ENCODE measurements at places on chromosomes 5 and 9.

- DNase-seq, result no peak
Measured at GRCh38 chr5:150122158-150122510, 33.5 kb downstream of the PDGFRB start.

DNA sequence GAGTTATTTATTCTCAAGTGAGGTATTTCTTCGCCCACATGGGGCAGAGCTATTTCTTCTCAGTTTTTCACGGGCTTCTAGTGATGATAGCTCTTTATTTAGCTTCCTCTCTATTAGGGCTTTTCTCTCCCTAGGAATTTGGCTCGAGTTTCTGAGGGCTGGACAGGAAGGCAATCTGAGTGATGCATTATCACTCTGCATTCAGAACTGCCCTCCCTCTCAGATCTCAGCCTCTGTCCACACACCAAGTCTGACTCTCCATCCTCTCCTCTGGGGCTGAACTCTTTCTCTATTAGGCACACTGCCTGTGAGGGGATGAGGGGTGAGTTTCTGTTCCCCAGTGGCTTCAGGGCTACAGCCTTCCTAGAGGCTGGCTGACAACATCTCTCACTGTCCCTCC is 14.9 kb upstream of the SCAMP1 start:
- DNase-seq, result peak; percentile 22

DNA sequence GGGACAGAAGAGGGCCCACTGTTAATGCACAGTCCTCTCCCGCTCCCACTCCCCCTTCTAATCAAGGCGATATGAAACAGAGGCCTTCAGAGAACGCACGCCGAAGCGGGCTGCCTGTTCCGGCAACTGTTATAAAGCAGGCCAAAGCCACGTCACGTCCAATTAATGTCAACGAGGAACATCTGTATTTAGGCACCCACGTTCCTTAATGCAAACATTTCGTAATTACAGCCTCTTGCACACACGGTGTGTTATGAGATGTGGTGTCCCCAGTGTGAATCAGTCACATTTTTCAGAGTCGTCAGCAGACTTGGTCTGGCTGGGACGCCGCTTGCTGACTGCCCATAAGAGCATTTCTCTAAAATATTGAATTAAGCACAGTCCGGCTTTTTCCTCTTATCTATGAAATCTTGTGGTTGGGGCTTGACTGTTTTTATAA is 339.0 kb downstream of the NSG2 start:
- no peak for DNase-seq

DNA sequence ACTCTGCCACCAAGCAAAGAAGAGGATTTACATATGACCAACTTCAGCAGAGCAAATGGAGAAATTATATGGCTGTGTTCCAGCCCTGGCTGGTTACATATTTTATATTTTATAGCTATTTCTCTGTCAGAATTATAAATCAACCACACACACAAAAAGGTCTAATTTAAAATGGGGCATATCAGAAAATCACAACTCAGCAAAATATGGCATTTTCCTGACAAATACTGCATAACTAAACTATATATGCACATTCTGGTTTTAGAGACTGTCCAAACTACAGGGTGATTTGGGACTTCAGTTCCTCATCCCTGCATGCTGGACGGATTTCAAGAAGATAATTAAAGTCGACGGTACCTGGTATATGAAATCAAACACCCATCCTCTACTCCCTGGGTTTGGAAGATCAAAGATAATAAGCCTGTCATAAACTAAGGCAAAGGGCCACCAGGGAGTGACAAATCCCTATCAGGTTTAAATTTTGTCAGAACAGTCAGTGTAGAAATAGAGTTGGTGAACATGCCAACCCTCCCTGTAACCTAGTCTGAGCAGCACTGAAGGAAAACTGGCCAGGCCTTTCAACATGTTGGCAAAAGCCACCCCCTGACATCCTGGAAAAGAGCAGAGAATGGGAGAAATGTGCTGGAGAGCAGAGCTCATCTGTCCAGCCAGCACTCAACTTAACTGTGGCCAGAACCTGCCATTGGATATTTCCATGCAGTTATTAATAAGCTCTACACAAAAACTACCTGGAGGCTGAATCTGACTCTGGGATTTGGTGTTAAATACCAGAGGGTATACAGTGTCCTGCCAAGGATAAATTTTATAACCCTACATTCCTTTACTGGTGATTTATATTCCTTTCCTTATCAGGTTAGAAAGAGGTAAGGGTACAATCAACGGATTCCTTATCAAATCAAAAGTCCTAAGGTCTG is 235.7 kb downstream of the ENC1 start:
- DNase-seq, result no peak

DNA sequence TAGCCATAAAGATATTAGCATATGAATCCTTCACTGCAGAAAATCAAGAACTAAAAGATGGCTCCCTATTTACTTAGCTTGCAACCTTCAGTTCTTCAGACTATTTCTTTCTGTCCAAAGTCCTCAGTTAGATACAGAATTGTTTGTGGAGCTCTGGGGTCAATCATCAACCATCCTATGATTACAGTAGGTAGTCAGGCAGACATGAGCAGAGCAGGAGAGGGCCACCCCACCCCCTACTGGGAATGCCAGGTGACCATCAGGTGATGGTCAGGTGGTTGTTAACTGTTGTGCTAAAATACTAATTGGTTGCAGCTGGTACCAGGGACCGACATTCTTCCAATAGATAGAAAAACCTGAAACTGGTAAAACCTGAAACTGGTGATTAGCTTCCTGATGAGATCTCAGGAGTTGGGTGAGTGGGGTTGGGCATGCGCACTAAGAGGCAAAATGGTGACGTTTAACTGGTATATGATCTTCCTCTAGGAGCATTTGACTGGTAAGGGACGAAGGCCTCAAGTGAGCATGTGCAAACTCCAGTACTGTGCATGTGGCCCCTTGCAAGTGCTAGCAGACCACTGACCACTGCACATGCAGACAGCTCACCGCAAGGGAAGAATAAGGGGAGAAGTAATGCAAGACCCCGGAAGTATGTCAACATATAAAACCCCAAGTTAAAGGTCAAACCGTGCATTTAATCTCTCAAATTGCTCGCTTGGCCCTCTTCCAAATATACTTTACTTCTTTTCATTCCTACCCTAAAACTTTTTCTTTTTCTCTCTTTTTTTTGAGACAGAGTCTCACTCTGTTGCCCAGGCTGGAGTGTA is 13.6 kb downstream of the C9orf57 start:
- DNase-seq, result no peak

DNA sequence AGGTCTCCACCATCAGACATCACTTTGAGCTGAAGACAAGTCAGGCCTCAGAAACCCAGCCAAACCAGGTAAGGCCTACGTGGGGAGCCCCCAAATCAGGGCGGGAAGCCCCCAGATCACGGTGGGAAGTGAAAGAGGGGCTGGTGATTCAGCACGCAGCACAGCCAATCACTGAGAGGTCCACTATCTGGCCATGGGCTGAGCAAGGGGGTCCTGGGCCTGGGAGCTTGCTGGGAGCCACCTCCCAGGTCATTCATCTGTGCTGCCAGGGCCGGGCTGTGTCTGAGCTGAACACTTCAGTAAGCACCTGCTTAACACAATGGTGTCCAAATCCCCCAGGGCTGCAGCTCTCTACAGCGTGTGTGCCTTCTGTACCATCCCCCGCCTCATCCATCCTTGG is 15.5 kb downstream of the MED10 start:
- DNase-seq, result no peak

- DNase-seq, result no peak
Measured at GRCh38 chr5:39284552-39284951, 65.2 kb upstream of the FYB1 start.

- DNase-seq, result peak; percentile 97
Measured at GRCh38 chr5:132497488-132497997, 7.0 kb upstream of the IRF1 start.

GRCh38 chr5:134533115-134533815 is 7.8 kb downstream of the JADE2 start:
- DNase-seq, result no peak

GRCh38 chr5:58706736-58707135 is 123.9 kb downstream of the RAB3C start:
- peak; percentile 2 for DNase-seq

DNA sequence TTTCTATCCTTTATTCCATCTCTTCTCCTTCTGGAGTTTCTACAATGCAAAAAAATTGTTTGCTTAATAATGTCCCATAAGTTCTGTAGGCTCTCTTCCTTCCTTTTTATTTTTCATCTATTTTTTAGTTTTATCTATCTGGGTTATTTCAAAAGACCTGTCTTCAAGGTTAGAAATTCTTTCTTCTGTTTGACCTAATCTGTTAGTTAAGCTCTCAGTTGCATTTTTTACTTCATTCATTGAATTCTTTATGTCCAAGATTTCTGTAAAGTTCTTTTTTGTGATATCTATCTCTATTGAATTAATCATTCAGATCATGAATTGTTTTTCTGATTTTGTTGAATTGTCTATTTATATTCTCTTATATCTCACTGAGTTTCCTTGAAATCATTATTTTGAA is 145.9 kb upstream of the TLE4 start:
- no peak for DNase-seq

- DNase-seq, result no peak
Measured at GRCh38 chr5:9344751-9345240, 201.1 kb downstream of the SEMA5A start.

DNA sequence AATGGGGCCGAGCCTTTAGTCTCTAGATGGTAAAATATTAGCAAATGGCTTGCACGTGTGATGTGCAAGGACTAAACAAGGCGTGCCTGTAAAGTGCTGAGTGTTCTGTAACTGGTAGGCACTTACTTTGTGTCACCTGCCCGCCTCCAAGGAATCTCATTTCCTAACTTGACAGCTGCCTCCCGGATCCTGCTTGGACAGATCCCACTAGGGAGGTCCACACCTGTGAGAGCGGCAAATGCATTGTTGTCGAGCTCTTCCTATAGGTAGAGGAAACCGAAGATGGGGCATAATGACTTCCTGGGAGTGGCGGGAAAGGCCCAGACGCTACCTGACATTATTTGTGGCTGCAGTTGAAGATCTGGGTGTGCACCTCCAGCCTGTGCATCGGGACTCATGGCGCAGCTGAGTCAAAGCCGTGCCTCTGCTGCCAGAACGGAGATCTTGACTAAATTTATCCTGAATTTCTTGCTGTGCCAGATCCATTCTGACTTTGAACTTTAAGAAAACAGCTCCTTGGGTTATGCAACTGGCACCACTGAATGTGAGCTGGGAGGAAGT is 79.8 kb downstream of the TENT4A start:
- no peak for DNase-seq

DNA sequence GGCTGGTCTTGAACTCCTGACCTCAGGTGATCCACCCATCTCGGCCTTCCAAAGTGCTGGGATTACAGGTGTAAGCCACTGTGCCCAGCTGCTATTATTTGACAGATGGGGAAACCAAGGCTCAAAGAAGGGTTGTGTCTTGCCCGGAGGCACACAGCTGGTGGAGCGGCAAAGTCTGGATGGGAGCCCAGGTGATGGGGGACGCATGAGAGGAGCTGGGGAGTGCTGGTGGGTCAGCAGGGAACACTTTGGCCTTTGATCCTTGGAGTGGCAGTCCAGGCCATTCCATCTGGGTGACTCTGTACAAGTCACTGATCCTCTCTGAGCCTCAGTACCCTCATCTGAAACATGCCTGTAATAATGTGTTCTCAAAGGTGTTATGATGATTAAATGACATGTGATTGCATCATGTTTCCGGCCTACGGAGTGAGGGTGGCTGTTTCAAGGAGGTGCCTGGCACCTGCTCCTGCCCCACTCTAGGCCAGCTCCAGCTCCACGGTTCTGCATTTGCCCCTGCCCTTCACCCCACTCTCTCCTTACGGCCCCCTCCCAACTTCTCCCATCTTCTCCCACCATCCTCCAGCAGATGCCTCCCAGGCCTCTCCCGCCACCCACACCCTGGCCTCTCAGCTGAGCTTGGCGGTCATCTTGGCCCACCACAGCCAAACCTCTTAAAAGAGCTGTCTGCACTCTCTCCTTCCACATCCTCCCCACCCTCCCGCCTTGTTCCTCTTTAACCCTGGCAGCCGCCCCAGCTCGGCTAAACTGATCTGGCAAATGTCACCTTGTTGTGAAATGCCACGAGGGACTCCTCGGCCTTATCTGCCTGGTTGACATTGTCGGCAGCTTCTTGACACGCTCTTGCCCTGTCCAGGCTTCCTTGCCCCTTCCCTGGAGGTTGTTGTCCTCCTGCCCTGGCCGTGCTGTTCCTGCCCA is 5.5 kb upstream of the DBN1 start:
- peak; percentile 59 for DNase-seq

GRCh38 chr9:79522793-79523192 is 49.0 kb upstream of the TLE4 start:
- no peak for DNase-seq

DNA sequence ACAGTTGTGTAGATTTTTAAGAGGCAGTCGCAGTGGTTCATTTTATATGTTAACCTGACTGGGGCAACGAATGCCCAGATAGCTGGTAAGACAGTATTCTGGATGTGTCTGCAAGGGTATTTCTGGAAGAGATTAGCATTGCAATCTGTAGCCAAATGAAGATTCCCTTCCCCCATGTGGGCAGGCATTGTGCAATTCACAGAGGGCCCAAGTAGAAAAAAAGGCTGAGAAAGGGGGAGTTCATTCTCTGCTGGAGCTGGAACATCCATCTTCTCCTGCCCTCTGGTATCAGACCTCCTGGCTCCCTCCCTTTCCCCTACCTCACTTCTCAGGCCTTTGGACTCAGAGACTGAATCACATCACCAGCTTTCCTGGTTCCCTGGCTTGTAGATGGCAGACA is 70.6 kb downstream of the TENT4A start:
- no peak for DNase-seq

GRCh38 chr9:109986521-109986991 is 206.6 kb downstream of the PALM2AKAP2 start:
- DNase-seq, result peak; percentile 81

DNA sequence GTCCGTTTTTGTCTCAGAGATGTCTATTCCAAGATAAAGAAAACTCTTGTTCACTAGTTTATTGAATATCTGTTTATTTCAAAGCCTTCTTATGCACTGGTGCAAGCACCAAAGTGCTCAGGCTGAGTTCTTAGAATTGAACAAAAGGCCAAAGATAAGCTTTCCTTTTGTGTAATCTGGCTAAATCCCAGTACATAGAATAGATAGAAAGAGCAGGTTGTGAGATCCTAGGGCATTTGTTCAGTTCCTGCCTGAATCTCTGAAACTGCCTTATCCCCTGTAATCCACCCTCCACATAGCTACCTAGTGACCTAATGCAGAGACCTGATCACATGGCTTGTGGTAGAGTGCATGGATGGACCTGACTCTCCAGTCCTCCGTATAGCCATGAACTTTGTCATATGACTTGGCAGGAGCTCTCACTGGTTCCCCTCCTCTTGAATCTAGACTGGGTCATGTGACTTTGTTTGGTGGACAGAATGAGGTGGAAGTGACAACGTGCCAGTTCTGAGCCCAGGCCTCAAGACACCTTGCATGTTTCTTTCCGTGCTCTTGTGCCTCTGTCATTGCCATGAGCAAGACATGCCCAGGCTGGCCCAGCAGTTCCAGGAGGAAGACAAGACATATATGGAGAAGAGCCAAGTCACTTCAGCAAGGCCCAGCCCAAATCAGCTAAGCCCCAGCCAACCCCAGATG is 139.3 kb upstream of the SHB start:
- no peak for DNase-seq

- DNase-seq, result no peak
Measured at GRCh38 chr5:166293892-166294291, 1997.6 kb upstream of the WWC1 start.

GRCh38 chr5:143318270-143318669 is 85.2 kb downstream of the NR3C1 start:
- no peak for DNase-seq
